Dorsolateral prefrontal cortex (tissue), 122 donors: ENCODE measurements at places on chromosomes 7 and 10.

GRCh38 chr7:68547799-68548198 is 1050.5 kb upstream of the AUTS2 start:
- DNase-seq = no peak

GRCh38 chr10:15791816-15792524 is 68.3 kb downstream of the MINDY3 start:
- no peak for DNase-seq

- no peak for DNase-seq
Observed at GRCh38 chr7:120919466-120919865, 31.1 kb upstream of the ING3 start.

DNA sequence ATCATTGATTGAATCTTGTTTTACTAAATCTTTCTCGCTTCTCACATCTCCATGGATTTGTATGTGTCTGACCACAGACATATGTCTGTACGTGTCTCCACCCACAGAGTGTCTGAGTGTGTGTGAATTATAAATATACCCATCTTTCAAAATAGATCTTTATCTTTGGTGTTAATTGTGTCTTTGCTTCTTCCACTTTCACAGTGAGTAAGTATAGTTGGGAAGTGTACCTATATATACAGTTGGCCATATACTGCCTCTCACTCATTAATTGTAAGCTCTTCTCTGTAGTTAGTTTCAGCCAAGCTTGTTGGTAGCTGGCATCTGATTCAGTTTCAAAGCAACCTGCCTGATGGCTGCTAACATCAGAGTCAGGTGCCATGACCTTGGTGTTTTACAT is 18.4 kb downstream of the EEPD1 start:
- no peak for DNase-seq

DNA sequence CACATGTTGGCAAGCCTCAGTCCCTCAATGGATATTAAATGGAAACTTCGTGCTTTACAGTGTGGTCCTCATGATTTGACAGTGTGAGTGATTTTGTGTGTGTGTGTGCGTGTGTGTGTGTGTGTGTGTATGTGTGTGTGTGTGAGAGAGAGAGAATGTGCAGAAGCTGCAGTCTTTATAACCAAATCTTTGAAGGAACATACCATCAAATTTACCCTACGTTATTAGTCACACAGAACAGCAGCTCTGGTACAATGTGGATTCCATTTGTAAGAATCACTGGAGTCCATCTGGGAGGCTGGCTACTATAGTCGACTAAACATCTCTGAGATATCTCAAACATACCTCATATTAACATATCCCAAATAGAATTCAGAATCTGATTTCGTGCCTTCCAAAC is 928.0 kb upstream of the POT1 start:
- DNase-seq = no peak

GRCh38 chr7:106480616-106481031 is 180.3 kb downstream of the CCDC71L start:
- DNase-seq = no peak

DNA sequence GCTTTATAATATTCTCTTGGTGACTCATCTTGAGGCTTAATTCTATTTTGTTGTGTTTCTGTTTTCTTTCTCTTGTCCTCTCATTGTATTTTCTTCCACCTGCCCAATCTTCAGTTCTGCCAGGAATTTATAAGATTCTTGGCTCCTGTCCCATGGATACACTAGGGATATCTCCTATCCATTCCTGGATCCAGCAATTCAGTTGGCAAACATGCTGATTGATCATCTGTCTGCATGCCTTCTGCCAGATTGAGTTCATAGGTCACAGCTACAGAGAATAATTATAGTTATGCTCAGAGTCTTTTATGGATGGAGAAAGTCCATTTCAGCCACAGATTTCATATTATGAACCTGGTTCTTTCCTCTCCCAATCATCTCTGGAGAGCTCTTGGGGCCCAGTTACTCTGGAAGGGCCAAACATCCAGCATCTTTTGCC is 140.4 kb upstream of the MAGI2 start:
- DNase-seq = no peak

- DNase-seq = no peak
Observed at GRCh38 chr10:73818402-73818801, 7.0 kb upstream of the NDST2 start.

- no peak for DNase-seq
Observed at GRCh38 chr7:139111811-139112301, 2.3 kb upstream of the ZC3HAV1 start.

- DNase-seq = no peak
Observed at GRCh38 chr10:103677486-103678177, 177.7 kb downstream of the SH3PXD2A start.

GRCh38 chr7:88312061-88312663 is 5.5 kb upstream of the STEAP4 start:
- DNase-seq = no peak

- no peak for DNase-seq
Observed at GRCh38 chr10:22280078-22280477, 36.1 kb upstream of the COMMD3 start.

- DNase-seq = no peak
Observed at GRCh38 chr7:117401293-117402002, 25.8 kb downstream of the ASZ1 start.

DNA sequence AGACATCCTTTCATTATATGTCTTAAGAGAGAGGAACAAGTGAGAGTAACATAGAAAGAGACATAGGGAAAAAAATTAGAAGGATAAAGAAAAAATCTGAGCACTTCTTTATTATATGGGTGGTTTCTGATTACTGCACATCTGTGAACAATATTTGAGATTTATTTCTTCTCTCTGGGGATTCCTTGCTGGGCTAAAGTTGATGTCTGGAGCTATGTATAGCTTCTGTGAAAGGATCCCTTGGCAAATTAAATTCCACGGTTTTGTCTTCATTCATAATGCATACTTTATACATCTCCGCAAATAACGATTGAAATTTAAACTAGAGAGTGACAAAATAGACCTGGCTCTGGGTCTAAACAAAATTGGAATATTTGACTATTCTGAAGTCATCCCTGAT is 232.2 kb upstream of the CTBP2 start:
- DNase-seq = no peak

GRCh38 chr7:110309941-110310340 is 781.0 kb upstream of the LRRN3 start:
- no peak for DNase-seq

- no peak for DNase-seq
Observed at GRCh38 chr10:95674643-95675042, 18.1 kb upstream of the ALDH18A1 start.

DNA sequence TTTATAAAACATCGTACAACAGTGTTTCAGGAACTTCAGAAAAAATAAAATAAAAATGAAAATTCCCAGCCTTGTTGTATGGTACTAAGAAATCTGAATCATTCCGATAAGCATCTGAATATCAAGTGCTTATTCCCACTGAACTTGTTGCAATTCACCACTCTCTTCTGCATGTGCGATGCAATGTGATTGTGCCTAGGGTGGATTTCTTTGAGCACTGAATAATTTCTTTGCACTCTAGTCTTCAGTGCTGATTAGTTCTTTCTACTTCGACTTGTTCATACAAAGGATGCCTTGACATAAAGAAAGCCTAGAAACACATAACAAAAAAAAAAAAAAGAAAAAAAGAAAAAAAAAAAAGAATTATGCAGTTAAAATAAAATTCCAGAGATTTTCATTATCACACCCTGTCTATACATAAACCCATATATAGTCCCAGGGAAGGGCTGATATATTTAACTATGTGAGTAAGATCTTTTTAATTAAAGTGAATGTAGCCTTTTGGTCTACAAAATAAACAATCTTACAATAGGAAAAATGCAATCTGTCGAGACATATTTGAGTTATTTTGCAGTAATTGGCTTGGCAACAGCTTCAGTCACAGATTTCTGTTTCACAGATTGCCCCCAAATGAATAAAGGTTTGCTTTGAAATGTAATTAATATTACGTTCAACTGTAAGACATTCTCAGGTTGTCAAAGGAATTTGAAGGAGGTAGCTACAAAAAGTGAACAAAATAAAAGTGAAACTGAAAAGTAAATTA is 1118.9 kb upstream of the CELF2 start:
- no peak for DNase-seq

DNA sequence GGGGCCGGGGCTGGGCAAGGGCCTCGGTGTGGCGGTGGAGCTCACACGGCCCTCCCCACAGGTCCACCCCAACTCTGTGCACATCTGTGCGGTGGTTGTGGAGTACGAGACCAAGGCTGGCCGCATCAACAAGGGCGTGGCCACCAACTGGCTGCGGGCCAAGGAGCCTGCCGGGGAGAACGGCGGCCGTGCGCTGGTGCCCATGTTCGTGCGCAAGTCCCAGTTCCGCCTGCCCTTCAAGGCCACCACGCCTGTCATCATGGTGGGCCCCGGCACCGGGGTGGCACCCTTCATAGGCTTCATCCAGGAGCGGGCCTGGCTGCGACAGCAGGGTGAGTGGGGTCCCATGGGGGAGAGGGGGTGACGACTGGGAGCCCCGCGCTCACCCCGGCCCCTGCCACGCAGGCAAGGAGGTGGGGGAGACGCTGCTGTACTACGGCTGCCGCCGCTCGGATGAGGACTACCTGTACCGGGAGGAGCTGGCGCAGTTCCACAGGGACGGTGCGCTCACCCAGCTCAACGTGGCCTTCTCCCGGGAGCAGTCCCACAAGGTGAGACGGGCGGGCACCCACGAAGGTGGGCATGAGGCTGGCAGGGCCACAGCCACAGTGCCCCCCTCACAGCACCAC is 8.8 kb downstream of the TMEM120A start:
- no peak for DNase-seq

DNA sequence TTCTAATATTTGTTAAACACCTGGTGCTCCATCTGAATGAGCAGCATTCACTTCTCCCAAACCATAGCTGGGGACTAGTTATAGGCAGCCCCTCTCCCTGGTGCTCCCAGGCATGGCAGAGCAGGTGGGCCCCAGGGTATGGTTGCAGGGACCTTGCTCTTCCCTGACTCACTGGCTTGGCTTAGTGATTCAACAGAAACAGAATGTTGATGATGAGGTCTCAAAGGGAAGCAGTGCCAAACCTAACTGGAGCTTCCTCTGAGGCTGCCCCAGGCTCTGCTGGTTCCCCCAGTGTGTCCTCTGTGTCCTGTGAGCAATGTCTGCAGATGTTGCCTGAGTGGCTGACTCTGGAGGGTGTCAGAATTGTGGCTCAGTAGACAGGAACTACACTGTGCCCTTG is 3.7 kb downstream of the GPR26 start:
- DNase-seq = no peak

- DNase-seq = no peak
Observed at GRCh38 chr7:144484445-144484844, 81.0 kb upstream of the NOBOX start.

GRCh38 chr10:86988520-86988919 is 20.2 kb downstream of the ADIRF start:
- no peak for DNase-seq

- DNase-seq = no peak
Observed at GRCh38 chr7:33486633-33487032, 357.3 kb downstream of the BBS9 start.

DNA sequence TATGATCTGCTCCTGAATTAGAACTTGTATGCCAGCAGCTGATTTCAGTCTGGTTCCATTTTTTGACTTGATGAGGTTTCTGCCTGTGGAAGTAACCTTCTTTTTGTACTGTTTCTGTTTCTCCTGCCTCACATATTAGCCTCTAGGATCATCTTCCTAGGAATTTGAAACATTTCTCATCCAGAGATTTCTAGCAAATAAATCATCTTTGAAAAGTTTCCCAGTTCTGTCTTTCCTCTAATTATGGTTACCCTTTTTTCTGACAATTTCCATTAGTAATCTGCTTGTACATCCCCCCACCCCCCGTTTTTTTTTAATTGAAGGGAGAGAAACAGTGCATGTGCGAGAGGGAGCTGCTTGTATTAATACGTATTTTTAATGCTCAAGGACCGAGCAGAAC is 92.2 kb downstream of the NRF1 start:
- no peak for DNase-seq

GRCh38 chr7:30970594-30971094 is 6.9 kb downstream of the GHRHR start:
- no peak for DNase-seq

DNA sequence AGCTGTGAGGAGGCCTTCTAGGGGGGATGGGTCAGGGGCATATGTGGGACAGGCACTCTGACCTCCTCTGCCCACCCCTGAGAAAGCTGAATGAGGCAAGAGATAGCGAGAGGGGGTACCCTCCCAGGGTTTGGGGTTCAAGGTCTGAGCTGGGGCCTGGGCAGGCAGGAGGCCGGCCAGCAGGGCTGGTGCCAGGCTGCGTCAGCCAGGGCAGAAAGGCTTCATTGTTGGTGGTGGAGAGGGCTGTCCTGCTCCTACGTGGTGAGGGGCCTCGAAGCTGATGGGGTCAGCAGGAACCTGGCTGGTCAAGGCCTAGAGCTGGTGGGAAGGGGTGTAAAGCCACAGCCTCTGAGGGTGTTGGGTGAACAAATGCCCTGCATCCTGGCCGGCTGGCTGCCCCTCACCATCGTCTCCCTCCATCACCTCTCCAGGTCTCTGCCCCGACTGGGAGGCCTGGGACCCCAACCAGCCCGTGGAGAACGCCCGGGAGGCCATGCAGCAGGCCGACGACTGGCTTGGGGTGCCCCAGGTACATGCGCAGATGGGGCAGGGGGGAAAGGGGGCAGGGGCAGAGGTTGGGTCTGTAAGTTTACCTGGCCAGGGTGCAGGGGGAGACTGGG is 6.6 kb downstream of the FLNC start:
- DNase-seq = no peak

- DNase-seq = no peak
Observed at GRCh38 chr10:45155784-45156183, 155.1 kb downstream of the ZNF22 start.

DNA sequence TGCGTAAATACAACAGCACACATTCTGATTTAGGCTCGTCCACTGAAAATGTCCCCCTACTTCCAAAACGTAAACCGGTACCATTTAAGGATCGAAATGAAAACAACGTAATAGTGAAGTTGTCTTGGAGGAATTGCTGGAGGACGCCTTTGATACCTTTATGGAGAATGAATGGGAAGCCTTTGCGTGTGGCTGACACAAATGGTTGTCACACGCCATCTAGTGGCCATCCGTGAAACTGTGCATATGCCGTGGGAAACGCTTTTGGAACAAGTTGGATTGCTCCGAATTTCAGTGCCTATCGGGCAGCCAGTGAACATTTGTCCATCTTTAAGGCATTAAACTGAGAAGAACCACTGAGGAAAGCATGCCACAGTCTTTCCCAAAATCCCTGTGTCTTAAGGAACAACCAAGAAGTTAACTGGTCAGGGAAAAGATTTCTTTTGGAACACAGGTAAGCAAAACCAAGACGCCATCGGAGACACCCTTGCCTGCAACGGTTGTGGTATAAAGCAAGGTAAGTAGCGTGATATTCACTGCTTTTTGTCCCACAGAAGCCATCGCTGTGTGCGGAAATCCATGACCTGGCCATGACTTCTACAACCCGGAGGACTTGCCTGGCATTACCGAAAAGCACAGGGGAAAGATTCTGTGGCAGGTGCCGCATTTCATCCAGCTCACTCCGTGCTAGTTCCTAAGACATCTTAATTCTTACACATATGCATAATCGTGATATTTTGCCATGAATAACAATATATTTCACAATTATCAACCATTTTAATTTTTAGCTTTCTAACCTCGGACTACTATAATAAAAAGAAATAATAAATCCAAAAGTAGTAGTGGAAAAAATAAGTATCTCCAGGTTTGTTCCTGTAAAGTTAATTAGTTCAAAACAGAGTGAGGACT is 100.6 kb downstream of the FAM204A start:
- peak; percentile 84 for DNase-seq
